ENCODE measurements at places on chromosomes 5 and 9. TPM values are rescaled to one million over a fixed set of nuclear protein-coding genes. Genes with fewer than 3 reads are reported as not detected.

Gene ADAMTS6
- 21.1 TPM for total RNA-seq

Gene TNFSF8
- total RNA-seq, result not detected

DNA sequence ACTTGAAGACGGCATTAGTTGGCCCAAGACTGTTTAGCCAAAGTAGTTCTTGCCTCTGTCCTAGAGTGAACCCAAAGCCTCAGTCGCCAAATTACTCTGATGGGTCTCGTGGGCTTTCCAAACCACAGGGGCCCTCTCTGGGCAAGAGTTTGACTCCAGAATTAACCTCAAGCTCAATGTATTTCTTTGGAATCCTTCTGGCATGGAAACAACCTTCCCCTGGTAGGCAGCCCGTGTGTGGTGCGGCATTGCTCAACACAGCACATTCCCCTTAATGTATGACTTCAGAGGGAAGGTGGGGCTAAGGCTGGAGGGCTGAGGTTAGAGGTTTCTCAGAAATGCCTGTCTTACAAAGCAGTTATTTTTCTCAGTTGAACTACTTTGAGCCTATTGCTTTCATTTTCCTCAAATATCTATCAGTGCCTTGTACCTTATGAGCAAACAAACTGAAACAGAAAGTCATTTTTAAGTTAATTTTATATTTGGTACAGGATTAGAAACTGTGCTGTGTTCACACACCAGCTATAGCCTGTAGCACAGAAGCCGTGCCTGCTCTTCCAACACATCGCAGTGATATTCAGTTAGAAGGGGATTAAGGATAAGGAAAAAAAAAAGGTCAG lies 123.9 kb upstream of the HAPLN1 start:
- DNase-seq, result peak; percentile 51

- DNase-seq, result peak; percentile 66
These were observed 9.3 kb upstream of the SMAD5 start for GRCh38 chr5:136123236-136123768.

- DNase-seq, result no peak
These were observed 229.4 kb downstream of the FSTL4 start for GRCh38 chr5:133382661-133383579.

GRCh38 chr9:126233913-126234525 lies 92.6 kb upstream of the MVB12B start:
- no peak for DNase-seq

DNA sequence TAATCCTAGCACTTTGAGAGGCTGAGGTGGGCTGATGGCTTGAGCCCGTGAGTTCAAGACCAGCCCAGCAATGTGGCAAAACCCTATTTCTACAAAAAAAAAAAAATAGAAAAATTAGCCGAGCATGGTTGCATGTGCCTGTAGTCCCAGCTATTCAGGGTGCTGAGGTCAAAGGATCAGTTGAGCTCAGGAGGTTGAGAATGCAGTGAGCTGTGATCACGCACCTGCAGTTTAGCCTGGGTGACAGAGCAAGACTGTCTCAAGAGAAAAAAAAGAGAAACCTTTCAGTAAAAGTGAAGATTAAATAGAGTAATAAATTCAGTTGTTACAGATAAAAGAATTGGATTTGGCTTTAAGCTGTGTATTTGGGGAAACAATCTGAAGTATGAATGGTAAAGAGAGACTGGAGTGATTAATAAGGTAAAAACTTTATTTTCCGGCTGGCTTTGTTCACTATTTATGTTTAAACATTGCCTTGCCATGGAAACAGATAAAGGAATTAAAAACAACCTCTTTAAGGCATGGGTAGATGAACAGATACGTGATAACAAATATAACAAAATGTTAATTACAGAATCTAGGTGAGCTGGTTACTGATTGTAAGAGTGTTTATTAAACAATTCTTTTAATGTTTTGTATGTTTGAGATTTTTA lies 56.0 kb upstream of the PCAT7 start:
- DNase-seq, result no peak

GRCh38 chr5:74074111-74074510 lies 448.1 kb downstream of the ARHGEF28 start:
- DNase-seq, result no peak

- DNase-seq, result no peak
These were observed 43.7 kb upstream of the ANGPTL2 start for GRCh38 chr9:127166111-127166510.
